Activated CD4-positive, CD25-positive, alpha-beta regulatory T cell treated with anti-CD3 and anti-CD28 coated beads, Interleukin-2, amount 50 U/mL, for 24 hours (primary cell): ENCODE measurements at places on chromosomes 16 and 17.

DNA sequence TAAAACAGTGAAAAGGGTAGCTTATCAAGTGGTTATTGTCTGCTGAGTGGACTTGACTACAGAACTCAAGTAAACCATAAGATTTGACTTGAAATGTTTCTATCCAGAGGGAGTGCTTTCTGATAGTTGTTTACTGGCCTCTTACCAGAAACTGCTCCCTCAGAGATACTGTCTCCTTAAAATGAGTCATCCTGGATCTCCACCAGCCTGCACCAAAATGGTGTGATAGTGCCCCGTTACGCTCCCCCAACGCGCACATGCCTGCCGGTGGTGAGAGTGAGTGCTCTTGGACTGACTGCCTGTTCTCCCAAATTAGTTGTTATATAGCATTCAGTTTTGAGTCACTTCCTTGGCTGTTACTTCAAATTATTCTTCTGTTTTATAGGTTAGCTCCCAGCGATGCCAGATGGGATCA is 22.9 kb downstream of the PRCD start:
- ATAC-seq: no peak

DNA sequence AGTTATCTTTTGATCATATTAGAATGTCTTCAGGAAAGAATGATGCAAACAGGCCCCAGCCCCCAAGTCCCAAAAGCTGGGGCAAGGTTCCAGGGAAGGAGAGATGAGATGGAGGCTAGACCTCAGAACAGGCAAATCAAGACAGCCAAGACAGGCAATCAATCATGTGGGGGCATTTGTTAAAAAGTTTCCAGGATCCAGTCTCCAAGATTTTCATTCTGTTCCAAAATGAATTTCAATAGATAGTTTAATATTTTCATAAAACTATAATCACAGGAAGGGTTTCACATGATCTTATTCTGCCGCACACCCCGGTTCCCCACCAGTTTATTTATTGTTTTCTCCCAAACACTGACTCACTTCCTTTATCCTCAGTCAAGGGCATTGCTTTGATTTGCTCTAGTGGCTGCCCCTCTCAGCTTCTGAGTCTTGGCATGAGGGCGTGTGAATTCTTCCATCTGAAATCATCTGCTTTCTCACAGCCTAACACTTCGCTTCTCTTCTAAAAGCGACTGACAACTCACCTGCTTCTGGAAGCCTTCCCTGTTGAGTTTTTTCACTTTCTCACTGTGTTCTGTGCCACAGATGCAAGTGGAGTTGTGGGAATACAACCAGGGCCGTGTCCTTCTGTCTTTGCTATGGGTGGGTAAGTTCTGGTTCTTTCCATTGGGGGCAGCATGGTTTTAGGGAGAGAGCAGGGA is 12.2 kb upstream of the TERF2 start:
- no peak for ATAC-seq

- no peak for ATAC-seq
Observed at GRCh38 chr16:15502041-15502725, 67.8 kb downstream of the BMERB1 start.

- ATAC-seq: no peak
Observed at GRCh38 chr16:47029724-47030123, 56.2 kb upstream of the DNAJA2 start.

DNA sequence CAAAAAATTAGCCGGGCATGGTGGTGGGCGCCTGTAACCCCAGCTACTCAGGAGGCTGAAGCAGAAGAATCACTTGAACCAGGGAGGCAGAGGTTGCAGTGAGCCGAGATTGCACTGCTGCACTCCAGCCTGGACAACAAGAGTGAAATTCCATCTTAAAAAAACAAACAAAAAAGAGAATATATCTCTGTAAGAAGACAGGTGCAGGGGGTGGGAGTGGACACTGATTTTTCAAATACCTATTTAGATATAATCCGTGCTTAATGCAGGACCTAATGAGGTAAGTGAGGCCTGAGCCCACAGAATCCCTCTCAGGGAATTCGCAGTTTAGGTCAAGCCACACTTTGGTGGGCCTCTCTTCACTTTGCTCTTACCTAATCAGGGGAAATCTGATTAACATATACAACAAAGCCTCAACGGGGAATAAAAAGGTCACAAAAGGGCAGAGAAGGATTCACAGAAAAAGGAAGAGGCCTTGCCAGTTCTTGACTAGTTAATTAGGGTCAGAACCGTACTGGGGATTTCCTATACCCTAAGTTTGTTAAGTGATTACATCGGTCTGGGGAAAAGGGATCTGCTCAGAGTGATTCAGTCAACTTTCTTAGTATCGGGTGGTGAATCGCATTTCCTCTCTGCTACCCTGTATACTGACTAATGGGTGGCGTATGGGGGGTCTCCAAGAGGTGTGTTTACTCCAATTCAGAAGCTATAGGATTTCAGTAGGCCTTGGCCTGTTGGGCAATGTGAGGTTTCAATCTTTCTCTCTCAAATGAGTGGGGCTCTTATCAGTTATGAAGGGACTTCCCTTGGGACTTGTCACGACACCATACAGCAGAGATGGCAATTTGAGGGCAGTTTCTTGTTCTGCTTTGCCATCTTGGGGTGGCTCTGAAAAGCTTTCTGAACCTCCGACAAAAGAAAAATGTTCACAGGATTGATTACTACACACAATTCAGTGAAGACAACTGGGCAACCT is 1.9 kb upstream of the NFAT5 start:
- ATAC-seq: peak; percentile 88

GRCh38 chr17:17182598-17183136 is 23.5 kb downstream of the PLD6 start:
- ATAC-seq: no peak

- ATAC-seq: no peak
Observed at GRCh38 chr17:8966926-8967325, 1.4 kb upstream of the PIK3R5 start.

DNA sequence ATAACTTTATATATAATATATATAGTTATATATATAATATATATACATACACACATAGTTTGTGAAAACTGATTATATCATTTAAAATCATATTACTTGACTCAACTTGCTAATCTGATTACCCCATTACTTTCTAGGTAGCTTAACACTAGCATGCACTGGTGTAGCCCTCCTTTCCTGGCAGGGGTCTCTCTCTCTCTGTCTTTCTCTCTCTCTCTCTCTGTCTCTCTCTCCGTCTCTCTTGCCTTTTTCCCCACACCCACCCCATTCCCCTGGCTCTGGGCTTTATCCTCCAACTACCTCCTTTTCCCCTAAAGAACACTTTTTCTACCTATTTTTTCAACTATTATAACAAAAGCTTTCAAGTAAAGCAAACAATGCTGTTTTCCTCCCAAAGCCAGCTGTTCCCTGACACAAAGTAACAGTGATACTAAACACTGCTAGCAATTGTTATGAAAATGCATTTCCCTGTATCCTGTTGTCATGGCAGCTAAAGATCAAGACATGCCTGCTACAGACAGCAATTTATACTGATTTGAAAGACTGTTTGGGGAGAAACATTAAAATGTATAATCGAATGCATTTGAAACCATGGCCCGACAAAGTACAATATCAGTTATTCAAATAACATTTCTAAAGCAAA is 89.4 kb downstream of the CHD9NB start:
- no peak for ATAC-seq
